ENCODE measurements at places on chromosomes 7 and 10.
A peak's percentile ranks its signal among the peaks of the same experiment; 100 is the strongest.

DNA sequence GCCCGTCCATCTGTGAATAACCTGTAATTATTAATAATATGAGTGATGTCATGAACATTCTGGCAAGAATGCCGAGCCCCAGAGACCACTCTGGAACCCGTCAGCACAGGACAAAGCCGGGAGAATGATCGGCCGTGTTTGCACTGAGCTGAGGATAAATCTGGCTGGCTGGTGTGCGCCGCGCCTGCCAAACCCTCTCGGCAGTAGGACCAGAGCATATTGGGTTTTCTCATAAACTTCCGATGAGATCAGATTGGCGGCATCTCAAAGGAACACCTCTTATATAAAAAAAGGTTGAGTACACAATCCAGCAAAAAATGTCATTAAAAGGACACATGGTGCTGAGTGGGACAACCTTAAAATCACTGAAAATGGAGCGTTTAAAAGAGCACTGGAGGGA lies 296.0 kb upstream of the MKI67 start:
- DNase-seq: no peak

DNA sequence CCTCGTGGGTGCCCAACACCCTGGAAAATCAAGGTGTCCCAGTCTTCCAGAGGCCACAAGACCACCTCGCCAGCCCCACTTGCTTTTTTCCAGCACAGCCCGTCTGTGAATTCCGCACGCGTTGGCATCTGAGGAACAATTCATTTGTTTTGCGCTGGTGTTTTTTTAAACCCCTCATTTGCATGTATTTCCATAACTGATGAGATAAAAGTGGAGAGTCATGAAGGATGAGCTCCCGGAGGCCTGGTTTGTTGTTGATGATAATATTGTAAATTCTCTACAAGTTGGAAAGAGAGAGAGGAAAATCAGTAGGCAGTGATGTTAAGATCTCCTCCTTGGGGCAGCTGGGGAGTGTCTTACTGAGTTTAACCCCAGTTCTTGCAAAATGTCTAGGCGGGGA lies 34.6 kb downstream of the SLC29A3 start:
- DNase-seq: no peak

DNA sequence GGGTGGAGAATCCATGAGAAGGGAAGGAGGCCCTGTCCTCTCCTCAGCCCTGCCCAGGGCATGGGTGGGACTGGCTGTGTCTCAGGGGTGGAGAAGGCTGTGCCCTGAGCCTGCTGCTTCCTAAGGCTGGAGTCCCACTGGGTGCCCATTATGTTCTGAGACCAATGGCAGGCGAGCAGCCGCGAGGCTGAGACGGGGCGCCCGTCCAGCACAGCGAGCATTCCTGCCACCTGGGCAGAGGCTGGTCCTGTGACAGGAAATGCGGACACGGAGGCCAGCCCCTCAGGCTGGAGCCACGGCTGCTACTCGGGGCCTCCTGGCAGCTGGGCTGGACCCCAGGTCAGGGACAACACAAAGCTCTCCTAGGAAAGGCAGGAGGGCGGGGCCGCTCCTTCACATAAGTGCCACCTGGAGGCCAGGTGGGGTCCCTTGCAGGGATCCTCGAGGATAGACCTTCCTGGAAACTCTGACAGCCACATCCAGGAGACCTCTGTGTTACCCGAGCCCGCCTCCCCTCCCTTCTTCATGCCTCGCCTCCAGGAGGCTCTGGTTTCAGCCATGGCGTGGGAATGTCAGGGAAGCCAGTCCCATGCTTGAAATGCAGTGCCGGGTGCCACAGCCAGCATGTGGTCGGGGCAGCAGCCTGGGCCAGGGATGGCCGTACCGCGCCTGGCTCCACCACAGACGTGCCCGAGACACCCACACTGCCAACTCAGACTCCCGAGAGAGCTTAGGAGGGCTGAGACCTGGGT lies 173.9 kb downstream of the USP6NL start:
- no peak for DNase-seq

- no peak for DNase-seq
Observed at GRCh38 chr7:85125651-85126131, 61.2 kb downstream of the SEMA3D start.

- DNase-seq: no peak
Observed at GRCh38 chr7:19224951-19225350, 79.7 kb upstream of the FERD3L start.

GRCh38 chr7:158754746-158755444 lies 50.3 kb upstream of the NCAPG2 start:
- DNase-seq: no peak

DNA sequence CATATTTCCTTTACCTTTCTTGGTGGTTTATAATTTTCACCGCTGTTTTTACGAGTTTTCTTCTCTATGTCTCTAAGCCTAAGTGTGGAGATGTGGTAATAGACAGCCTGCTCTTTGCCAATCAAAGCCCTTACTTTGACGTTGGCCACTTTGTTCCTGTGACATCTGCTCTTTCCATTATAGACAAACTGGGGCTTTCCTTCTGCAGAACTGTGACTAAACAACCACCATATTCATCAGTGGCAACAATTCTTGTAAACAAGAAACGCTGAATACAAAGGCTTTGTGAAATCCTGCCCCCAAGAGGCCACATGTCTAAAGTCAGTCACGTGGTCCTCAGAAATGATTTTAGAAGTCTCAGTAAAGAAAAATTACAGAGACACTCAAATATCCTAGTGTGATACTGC lies 59.6 kb upstream of the CAPZA2 start:
- no peak for DNase-seq

DNA sequence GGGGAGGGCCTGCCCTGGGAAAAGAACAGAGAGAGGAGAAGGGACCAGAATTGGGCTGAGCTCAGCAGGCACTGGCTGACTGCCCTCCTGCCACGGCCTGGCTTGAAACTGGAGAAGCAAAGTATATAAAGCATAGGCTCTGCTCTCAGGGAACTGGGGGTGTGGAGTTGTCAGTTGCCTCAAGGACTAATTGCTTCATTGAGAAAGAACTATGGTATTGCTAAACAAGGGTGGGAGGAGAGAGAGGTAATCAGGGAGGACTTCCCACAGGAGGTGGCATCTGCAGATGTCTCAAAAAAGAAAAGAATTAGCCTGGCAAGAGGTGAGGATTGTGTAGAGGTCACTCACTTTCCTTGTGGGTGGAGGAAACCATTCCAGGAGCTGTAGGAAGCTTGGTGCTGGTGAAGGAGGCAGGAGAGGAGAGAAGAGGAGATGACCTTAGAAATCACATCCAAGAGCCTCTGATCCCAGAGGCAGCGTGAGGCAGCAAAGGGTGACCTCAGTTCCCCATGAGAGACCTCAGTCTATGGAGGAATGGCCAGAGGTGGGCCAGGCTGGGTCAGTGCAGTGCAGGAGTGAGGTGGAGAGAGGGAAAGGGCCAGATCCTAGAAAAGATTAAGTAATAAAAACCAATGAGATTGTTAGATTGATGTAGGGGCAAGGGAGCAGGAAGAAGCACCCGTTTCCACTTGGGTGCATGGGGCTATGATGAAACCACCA lies 2.4 kb downstream of the PILRB start:
- DNase-seq: no peak

DNA sequence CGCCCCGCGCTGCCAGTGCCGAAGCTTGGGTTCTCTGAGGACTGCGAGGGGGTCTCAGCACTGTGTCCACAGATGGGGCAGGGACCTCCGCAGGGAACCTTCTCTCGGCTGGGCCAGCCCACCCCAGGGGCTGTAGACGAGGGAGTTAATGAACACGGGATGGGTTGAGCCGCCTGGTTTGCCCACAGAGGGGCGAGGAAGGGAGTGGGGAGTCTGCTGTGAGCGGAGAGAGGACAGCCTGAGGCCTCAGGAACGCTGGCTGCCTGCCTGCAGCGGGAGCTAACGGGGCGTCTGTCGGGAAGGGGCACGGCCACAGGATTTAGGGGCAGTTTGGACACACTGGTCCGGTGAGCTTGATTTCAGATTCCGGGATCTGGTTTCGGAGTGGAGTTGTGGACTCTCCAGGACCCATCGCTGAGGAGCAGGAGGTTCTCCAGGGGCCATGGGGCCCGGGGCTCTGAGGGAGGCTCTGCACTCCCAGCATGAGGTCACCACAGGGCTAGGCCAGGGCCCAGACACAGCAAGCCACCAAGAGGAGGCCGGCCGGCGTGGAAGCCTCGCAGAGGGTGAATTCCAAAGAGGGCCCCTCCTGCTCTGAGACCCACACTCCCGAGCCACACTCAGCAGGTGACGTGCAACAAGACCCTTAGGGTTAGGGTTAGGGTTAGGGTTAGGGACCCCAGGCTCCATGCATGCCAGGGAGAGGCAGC lies 19.0 kb upstream of the FAM20C start:
- no peak for DNase-seq

DNA sequence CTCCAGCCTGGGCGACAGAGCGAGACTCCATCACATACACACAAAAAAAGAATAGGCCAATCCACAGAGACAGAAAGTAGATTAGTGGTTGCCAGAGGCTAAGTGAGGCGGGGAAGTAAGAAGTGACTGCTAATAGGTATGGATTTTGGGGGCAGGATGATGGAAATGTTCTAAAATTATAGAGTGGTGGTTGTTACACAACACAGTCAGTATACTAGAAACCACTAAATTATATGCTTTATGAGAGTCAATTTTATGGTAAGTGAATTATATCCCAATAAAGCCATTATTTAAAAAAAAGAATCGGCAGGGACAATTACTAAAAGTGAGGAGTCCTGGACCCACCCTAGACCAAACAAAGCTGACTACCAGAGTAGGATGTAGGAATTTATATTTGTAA lies 24.3 kb downstream of the DENND2A start:
- no peak for DNase-seq

GRCh38 chr7:112929421-112929820 lies 139.2 kb upstream of the TMEM168 start:
- no peak for DNase-seq

- DNase-seq: no peak
Observed at GRCh38 chr10:113236998-113237397, 287.0 kb downstream of the TCF7L2 start.

- peak; percentile 67 for DNase-seq
Observed at GRCh38 chr10:96618653-96619052, 31.8 kb upstream of the TM9SF3 start.

- DNase-seq: no peak
Observed at GRCh38 chr10:52359441-52359840, 45.4 kb downstream of the DKK1 start.

DNA sequence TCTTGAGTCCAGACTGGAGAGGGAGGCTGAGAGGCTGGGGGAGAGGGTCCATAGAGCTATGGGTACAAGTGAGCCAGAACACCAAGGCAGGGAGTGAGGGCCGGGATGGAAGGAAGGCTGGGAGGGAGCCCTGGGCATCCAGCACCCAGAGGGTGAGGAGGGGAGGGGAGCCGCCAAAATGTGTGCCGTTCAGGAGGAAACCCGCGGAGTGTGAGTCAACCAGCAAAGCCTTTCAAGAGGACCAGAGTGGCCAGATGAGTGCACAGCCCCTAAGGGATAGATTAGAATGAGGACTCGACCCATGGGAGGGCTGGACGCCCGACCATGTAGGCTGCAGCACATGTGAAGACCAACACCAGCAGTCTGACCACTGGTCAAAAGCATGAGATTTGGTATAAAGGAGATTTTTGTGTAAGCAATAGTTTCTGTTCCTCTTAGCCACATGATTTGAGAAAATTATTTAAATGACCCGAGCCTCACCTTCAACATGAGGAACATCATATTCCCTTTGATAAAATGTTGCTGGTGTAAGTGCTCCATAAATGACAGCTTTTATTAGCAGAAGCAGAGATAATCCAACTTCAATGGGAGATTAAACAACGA lies 179.7 kb upstream of the GRB10 start:
- no peak for DNase-seq

- no peak for DNase-seq
Observed at GRCh38 chr10:86647773-86648703, 6.3 kb upstream of the OPN4 start.

Data from anterior cingulate cortex (tissue), 58 donors.